ENCODE measurements at places on chromosomes 5 and 9. TPM values are rescaled to one million over a fixed set of nuclear protein-coding genes. Genes with fewer than 3 reads are reported as not detected.

- no peaks in the 10 kb centered on the region for H3K4me1 ChIP-seq
- no peak overlapping the region for H3K4me3 ChIP-seq
- no peak overlapping the region for H3K27ac ChIP-seq
- peaks cover 5% of the 10 kb centered on the region for H3K36me3 ChIP-seq
Measured at GRCh38 chr9:20742833-20743232, 58.8 kb downstream of the FOCAD start.

The DBH gene
- polyA plus RNA-seq, result 0.49 TPM

DNA sequence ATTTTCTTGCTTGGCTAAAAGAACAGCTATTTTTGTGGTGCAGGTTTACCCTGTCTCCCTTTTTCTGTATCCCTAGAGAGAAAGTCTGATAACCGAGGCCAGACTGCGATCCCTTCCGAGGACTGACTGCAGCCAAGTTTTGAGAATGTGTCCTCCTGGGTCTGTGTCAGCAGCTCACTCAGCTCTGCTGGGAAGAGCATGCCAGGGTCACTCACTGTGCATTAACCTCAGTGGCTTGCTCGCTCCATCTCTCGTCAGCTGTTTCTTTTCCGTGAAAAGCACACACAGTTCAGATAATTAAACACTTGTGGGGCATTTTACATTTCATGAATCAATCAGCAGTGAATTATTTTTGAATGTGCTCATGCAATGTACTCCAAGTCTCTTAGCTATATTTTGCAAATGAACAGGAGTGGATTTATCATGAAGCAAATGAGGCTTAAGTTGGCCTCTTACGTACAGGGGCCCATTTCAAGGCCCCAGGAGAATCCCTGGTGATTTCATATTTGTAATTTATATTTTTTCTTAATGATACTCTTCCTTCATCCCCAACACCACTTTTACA, 252.1 kb downstream of the SMARCA2 start:
- H3K4me1 ChIP-seq, result peaks cover 12% of the 10 kb centered on the region
- DNase-seq, result peak; percentile 53
- no peaks in the 10 kb centered on the region for H3K36me3 ChIP-seq
- no peak overlapping the region for H3K27ac ChIP-seq
- no peak overlapping the region for H3K4me3 ChIP-seq

DNA sequence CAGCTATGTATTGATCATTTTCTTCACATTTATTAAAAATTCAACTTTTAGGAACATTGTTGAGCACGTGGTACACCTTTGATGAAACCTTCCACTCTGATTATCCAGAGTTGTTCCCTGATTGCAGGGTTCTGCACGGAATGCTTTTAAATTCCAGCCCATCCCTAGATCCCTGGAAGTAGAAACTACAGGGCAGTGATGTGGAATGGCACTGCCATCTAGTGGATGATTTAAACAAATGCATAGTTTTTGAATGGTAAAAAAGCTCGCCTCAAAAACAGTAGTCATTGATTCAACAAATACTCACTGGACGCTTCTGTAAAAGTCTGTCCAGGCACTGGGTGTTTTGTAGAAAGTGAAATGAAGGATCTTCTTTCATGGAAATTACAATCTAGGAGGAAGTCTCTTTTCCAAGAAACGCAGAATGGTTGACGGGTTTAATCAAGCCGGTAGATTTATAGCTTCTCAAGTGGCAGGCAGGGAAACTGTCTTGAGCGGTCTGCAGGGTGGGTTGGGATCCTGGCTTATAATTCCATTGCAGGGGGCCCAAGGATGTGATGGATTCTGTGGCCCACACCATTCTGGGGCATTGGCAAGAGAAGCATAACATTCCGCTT, 118.4 kb downstream of the ARHGAP26 start:
- H3K27me3 ChIP-seq, result no peaks in the 10 kb centered on the region
- no peaks in the 10 kb centered on the region for H3K36me3 ChIP-seq
- peak; percentile 74 for DNase-seq
- H3K4me3 ChIP-seq, result no peak overlapping the region
- H3K4me1 ChIP-seq, result peaks cover 3% of the 10 kb centered on the region
- H3K27ac ChIP-seq, result no peak overlapping the region

DNA sequence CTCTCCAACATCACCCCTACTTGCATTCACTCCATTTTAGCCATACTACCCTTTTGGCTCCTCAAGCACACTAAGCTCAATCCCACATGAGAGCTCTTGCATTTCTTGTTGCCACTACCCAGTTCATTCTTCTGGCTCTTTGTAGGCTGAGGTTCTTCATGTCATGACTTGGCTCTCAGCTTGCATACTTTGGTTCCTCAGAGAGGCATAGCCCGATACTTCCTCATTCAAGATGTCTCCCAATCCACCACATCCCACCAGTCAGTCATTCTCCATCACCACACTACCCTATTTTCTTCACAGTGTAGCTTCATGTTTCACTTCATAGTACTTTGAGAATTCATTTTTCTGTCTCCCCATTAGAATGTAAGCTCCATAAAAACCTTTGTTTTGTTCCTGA, 116.7 kb downstream of the NR6A1 start:
- H3K36me3 ChIP-seq, result no peaks in the 10 kb centered on the region
- H3K4me1 ChIP-seq, result peaks cover 6% of the 10 kb centered on the region
- no peaks in the 10 kb centered on the region for H3K27me3 ChIP-seq
- no peak overlapping the region for H3K27ac ChIP-seq
- DNase-seq, result no peak
- H3K4me3 ChIP-seq, result no peak overlapping the region

GRCh38 chr5:130324953-130325671, 420.8 kb downstream of the CHSY3 start:
- no peaks in the 10 kb centered on the region for H3K27me3 ChIP-seq
- no peak for DNase-seq
- no peak overlapping the region for H3K4me3 ChIP-seq

The INSL4 gene
- polyA plus RNA-seq, result not detected

DNA sequence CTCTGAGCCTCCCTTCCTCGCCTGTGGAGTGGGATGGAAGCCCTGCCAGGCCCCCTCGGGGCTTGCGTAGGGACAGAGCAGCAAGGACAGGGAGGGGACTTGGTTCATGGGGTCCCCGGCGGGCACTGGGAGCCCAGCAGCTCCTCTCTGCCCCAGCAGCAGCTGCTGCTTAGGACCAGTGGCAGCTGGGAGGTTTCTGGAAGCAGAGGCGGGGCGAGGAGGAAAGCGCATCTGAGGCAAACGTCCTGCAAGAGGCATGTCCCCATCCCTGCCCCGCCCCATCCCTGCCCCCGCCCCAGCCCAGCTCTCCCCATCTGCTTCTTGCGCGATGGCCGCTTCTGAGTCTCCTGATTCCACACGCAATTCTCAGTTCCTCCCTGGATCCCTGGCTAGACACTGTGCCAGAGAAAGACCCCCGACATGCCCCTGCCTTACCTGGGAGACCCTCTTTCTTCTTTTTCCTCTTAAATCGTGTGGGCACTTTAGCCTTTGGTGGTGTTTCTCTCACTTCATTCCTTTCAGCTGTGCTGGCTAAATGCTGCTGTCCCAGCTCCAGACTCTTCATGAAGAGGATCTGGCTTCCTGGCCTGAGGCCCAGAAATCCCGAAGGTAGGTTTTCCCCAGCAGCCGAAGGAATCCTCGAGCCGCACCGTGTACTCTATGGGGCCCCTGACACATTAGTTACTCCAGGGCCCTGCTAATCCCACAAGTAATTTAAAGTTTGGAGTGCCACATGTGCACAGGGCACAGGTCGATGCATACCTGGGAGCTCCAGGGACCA, 4.4 kb upstream of the OR2S2 start:
- DNase-seq, result peak; percentile 63
- H3K36me3 ChIP-seq, result no peaks in the 10 kb centered on the region
- H3K27me3 ChIP-seq, result peaks cover 8% of the 10 kb centered on the region

The NR4A3 gene
- polyA plus RNA-seq, result 1.2 TPM

The NIPAL4 gene
- polyA plus RNA-seq, result 0.44 TPM

GRCh38 chr5:24110004-24110615, 534.7 kb downstream of the CDH10 start:
- H3K4me1 ChIP-seq, result no peaks in the 10 kb centered on the region
- no peaks in the 10 kb centered on the region for H3K27me3 ChIP-seq
- DNase-seq, result peak; percentile 54
- H3K27ac ChIP-seq, result no peak overlapping the region

GRCh38 chr5:168015506-168015905, 275.9 kb upstream of the WWC1 start:
- no peak for DNase-seq
- H3K27me3 ChIP-seq, result peaks cover under 1% of the 10 kb centered on the region
- no peaks in the 10 kb centered on the region for H3K36me3 ChIP-seq
- no peaks in the 10 kb centered on the region for H3K4me1 ChIP-seq
- H3K4me3 ChIP-seq, result no peak overlapping the region
- H3K27ac ChIP-seq, result no peak overlapping the region

The AGXT2 gene
- polyA plus RNA-seq, result not detected

GRCh38 chr9:19720377-19720776, 68.5 kb downstream of the SLC24A2 start:
- DNase-seq, result peak; percentile 62
- no peak overlapping the region for H3K4me3 ChIP-seq
- H3K27me3 ChIP-seq, result no peaks in the 10 kb centered on the region
- no peaks in the 10 kb centered on the region for H3K4me1 ChIP-seq
- no peak overlapping the region for H3K27ac ChIP-seq
- no peaks in the 10 kb centered on the region for H3K36me3 ChIP-seq

- H3K4me3 ChIP-seq, result no peak overlapping the region
- no peak overlapping the region for H3K27ac ChIP-seq
Measured at GRCh38 chr5:170389550-170389892, 354 bp upstream of the KCNMB1 start.

- H3K27ac ChIP-seq, result no peak overlapping the region
- H3K4me1 ChIP-seq, result no peaks in the 10 kb centered on the region
- no peaks in the 10 kb centered on the region for H3K36me3 ChIP-seq
Measured at GRCh38 chr5:108212775-108213346, 169.0 kb downstream of the FBXL17 start.

- H3K36me3 ChIP-seq, result no peaks in the 10 kb centered on the region
- DNase-seq, result no peak
- peaks cover 2% of the 10 kb centered on the region for H3K27me3 ChIP-seq
Measured at GRCh38 chr9:99555792-99556191, 265.9 kb upstream of the NR4A3 start.

DNA sequence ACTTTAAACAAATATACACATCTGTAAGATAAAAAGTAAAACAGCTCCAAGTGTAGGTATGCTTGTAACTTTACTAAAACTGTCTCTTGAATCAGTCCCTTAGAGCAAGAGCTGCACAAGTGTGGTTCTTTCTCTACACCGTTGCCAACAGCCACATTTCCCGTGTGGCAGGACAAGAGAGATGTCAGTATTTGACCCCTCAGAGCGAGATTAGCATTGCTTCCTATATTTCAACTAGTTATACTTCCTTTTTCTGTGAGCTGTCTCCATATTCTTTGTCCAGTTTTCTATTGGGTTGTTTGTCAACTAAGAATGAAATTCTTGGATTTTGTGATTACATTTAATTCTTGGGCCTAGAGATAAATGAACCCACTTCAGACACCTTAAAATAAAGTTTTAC, 8.0 kb downstream of the PLIN2 start:
- no peaks in the 10 kb centered on the region for H3K27me3 ChIP-seq
- H3K4me1 ChIP-seq, result no peaks in the 10 kb centered on the region
- DNase-seq, result no peak
- H3K4me3 ChIP-seq, result no peak overlapping the region

DNA sequence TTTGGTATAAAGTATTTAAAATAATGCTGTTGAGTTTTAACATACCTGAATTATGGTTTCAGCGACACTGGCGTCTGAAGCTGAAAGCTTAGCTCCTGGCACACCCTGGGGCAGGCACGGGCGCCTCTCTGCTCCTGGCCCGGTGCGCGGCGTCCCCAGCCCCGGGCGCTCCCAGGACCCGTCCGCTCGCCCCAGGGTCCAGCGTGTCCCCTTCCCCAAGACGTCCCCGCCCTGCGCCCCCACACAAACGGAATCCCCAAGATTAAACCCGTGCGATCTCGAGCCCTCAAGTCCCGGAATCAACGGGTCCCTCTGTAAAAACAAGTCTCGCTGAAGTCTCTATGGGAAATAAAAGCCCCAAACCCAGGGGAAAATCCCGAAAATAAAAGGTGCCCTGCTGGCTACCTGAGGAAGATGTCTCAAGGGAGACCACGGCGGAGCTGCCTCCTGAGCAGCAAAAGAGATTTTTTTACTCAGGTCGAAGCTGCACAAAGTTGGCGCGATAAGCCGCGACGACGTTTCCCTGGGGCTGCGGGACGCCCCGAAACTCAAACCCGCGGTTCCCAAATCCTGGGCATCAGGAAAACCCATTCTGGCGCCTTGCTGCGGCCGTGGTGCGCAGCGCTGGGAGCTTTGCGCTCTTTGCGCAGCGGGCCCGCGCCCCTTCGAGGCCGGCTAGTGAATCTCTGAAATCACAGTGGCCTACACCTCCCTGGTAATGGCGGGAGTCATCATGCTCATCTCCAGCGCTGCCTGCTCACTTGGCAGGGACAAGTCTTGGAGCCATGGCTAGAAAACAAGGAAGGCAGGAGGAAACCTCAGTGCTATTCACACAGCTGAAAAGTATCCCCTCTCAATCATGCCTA, 6.3 kb upstream of the IFNA8 start:
- peaks cover 8% of the 10 kb centered on the region for H3K4me1 ChIP-seq
- DNase-seq, result no peak
- peak overlapping the region; percentile 18 for H3K4me3 ChIP-seq
- no peak overlapping the region for H3K27ac ChIP-seq
- H3K36me3 ChIP-seq, result no peaks in the 10 kb centered on the region
- H3K27me3 ChIP-seq, result peaks cover 20% of the 10 kb centered on the region

Measured in muscle of leg (tissue), 16 donors.